ENCODE measurements at places on chromosomes 16 and 17.

GRCh38 chr17:34902831-34903547, 58.3 kb downstream of the CCT6B start:
- DNase-seq = no peak

- no peak for DNase-seq
These were observed 9.3 kb upstream of the CYB561 start for GRCh38 chr17:63455417-63455816.

DNA sequence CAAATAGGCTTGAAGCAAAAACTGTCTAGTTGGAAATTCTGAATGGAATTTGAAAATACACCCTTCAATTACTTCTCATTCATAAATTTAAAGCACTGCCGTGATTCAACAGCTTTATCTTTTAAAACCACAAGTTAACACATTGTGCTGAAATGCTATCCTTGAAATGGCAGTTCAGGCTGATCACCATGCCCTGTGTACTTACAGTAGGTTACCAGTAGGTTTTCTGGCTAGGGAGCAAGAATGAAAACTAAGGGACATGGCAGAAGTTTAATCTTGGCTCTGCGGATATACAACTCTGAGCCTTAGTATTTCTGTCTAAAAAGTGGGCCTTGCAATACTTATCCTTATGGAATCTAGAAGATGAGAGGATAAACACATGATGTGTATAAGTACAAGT, 28.0 kb downstream of the NXPH3 start:
- DNase-seq = no peak

GRCh38 chr17:45643591-45643990, 140.5 kb upstream of the CRHR1 start:
- no peak for DNase-seq

DNA sequence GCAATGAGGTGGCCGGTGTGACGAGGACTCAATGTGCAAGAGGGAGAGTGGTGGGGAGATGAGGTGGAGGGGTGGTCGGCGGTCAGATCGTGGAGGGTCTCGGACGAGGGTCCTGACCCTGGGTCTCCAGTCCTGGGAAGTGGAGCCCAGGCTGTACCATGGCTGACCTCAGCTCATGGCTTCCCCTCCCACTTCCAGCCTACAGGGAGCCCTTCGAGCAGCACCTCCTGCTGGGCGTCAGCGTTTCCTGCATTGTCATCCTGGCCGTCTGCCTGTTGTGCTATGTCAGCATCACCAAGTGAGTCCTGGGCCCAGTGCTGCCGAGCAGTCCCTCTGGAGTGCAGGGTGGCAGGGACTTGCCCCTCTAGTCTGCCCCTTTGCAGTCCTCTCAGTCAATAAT, 41.8 kb downstream of the IL4R start:
- peak; percentile 47 for DNase-seq

- DNase-seq = no peak
These were observed 44.2 kb upstream of the DNAJA2 start for GRCh38 chr16:47017636-47018035.

DNA sequence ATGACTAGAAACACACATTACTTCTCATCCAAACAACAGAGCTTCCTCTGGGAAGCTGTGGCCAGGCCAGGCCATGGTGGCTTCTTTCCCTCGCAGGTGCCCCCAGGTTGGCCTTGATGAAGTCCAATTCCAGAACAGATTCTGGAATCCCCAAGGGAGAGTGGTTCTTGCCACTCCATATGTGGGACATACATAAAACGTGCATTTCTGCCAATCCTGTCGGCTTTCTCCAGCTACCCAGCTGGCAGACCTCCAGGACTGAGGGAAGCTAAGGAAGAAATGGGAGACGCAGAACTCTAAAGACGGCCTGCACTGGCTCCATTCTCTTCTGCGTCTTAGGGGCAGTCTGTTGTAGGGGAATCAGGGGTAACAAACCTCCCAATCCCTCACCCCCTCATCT, 219.2 kb upstream of the CDH5 start:
- no peak for DNase-seq

GRCh38 chr16:86231996-86232350, 278.4 kb upstream of the FOXF1 start:
- no peak for DNase-seq

GRCh38 chr17:7886227-7887037, 2.2 kb upstream of the CHD3 start:
- peak; percentile 74 for DNase-seq

GRCh38 chr17:48052956-48053757, 5.0 kb downstream of the NFE2L1 start:
- DNase-seq = no peak

DNA sequence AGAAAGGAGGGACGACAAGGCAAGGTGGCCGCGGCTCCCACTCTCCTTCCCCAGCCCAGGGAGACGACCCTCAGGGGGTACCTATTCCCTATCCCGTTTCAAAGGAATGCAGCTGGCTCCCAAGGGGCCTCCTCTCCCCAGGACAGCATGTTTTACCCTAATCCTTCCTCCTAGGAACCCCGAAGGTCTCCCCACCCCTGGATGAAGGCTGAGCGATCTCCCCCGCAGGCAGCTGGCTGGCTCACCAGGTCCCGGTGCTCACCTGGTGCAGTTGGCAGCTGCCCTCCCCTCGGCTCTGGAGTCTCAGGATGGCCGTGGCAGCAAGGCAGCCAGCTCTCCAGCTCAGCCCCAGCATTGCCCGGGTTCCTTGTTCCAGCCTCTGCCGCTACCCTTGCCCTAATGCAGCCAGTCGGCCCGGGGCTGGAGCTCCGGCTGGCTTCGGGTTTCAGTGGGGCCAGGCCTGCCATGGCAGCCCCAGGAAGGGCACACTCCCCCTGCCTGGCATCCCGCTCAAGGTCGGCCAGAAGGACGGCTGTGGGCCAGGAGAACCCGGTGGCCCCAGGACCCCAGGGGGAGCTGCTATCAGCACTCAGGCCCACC, 4.6 kb downstream of the CLUH start:
- no peak for DNase-seq

DNA sequence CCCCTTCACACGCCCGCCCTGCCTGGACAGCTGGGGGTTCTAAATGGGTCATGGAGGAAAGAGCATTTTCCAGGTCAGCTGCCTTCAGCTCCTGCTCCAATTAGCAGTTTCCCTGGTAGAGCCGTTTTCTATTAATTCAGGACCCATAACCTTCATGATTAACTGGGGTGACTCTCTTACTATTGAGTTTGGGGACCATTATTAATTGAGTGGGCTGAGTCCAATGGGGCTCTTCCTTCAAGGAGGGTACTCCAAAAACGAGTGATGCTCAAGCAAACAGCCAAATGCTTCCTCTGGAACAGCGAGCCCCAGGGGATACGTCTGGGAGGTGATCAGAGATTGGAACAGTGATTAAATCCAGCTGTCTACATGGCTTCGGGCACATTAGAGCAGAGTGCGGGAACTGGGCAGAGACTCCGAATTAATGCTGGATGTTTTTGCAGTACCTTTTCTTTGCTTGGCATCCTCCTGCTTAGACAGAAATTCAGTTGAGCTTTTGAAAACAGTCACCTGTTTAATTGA, 68.1 kb upstream of the CACNG3 start:
- no peak for DNase-seq

- no peak for DNase-seq
These were observed 48.7 kb upstream of the NLK start for GRCh38 chr17:27993723-27994310.

- no peak for DNase-seq
These were observed 357.4 kb downstream of the SEC14L1 start for GRCh38 chr17:77498091-77498741.

GRCh38 chr17:4130715-4131114, 12.1 kb downstream of the ZZEF1 start:
- DNase-seq = no peak

- no peak for DNase-seq
These were observed 567 bp downstream of the HSD17B1 start for GRCh38 chr17:42553161-42553818.

- no peak for DNase-seq
These were observed 238.2 kb downstream of the RBFOX3 start for GRCh38 chr17:79372470-79373238.

- peak; percentile 76 for DNase-seq
These were observed 11.5 kb downstream of the SLC35B1 start for GRCh38 chr17:49696233-49696761.

DNA sequence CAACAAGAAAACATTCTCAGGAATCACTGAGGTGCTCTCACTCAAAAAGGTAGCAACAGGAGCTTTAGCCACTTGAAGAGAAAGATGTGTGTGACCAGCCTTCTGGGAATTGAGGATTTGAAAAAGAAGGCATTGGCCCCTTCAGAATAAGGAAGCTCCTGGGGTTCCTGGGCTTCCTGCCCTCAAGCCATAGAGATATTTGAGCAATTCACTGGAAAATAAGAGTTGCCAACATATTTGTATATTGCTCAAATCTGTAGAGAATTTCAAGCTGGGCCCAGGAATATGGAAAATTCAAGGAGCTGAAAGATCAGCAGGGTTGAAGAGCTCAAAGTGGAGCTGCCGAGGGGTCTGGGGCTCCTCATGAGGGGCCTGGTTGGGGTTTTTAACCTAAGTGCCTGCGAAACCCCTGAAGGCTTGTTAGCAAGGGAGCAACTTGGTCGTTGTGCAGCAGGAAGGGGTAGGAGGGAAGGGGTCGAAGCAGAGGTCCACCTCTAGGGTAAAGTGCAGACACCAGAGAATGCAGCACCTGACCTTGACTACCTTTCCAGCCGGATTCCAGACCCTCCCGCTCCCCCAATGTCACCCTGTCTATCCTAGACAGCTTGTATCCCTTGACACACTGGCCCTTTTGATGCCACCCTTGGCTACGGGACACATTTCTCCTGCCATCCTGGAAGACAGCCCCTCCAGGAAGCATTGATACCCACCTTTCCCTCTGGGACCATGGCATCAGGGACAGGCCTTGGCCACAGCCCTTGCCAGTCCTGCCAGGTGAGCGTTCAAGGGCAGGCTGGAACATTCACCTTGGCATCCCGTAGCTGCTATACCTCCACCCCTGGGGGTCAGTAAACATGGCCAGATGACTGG, 67.6 kb upstream of the SREBF1 start:
- DNase-seq = no peak

GRCh38 chr16:62051942-62052341, 15.7 kb upstream of the CDH8 start:
- DNase-seq = no peak

DNA sequence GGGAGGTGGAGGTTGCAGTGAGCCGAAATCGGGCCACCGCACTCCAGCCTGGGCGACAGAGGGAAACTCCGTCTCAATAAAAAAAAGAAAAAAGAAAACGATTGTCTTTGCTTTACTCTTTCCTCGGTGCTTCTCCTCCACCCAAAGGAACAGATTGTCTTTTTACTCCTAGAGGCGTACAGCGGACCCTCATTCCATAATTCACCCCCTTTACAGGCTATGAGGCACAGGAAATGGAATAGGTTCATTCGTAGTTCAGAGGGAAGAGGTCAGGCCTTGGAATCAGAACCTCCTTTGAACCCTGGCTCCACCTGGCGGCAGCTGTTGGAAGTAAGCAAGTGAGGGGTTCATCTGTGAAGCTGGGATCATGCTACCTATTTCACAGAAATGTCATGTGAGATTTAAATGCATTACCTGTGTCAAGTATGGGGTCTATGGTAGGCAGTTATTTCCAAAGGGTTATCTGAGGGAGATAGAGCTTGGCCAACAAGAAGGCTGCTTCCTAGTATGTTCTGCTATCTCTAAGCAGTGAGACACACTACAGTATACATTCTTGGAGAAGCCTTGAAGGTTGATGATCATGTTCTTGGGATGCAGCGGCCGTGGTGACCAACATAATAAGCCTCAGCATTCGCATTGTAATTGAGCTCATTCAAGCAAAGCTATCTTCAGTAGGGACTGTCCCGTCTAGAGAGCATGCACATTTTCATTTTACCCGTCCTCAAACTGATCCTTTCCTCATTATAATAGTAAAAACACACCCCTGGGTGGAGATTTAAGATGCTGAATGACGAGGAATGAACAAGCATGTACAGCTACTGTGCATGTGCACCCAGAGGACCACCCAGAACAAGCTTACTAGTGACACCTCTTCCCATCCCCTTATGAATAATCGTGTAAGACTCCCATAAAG, 18.7 kb upstream of the ZNF689 start:
- peak; percentile 83 for DNase-seq

GRCh38 chr17:68461589-68461988, 4.3 kb upstream of the WIPI1 start:
- DNase-seq = peak; percentile 25

- DNase-seq = no peak
These were observed 11.3 kb downstream of the CMIP start for GRCh38 chr16:81455720-81456494.

- DNase-seq = no peak
These were observed 36.1 kb upstream of the ATP2C2 start for GRCh38 chr16:84331998-84332780.

DNA sequence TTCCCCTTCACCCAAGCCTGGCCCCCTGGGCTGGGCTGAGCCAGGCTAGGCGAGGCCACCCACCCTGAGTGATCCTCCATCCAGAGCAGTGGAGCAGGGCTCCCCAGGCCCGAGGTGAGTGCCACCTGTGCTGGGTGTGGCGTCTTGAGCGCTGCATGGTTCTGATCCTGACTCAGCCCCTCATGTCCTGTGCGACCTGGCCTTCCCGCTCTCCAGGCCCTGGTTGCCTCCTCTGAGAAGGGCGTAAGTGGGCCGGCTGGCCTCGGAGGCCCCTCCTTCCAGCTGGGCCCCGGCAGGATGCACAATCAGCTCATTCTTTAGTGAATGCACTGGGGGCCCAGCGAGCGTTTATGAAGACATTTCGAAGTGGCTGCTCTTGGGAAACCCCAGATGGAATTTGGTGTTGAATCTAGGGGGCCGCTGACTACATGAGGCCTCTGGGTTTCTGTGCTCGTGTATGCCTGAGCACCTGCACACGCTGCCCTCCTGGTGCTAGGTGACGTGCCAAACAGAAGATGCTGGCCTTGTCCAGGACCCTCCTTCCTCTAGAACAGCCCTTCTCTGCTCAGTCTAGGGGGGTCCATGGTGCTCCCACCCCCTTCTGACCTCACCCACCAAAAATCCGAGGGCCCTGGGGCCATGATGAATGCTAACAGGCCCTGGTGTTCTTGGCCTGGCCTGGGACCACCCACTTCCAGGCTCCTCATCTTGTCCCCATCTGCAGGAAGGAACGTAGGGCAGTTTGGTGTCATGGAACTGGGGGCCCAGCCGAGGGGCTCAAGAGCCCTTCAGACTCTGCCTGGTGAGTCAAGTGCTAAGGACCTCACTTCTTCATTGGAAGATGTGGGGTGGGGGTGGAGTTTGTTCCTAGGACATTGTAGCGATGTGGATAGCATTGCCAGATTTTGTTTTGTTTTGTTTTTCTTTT, 3.6 kb upstream of the TMEM92 start:
- no peak for DNase-seq

GRCh38 chr16:3640632-3641501, 13.6 kb upstream of the DNASE1 start:
- no peak for DNase-seq

DNA sequence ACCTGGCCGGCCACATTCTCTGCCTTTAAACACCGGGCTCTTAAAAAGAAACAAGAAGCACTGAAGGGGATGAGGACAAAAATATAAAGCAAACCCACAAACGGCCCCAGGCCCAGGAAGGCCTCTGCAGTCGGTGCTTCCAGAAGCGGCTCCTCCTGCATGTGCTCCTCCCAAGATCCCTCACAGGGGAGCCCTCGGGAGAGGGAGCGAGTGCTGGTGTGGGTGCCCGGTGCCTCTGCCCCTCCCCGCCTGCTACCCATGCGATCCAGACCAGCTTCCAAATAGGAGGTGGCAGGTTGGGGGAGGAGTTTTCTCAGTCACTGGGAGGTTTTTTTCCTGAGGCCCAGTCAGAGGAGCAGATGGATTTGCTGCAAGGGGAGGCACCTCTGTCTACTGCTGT, 15.8 kb downstream of the KDM8 start:
- DNase-seq = no peak

- no peak for DNase-seq
These were observed at the start of gene SLC13A5 for GRCh38 chr17:6713130-6713917. Gene SLC13A5 (minus strand): TSS chr17:6713369. CDS start chr17:6713333, 36 bp downstream.

GRCh38 chr17:32570081-32570396, 83.2 kb downstream of the CDK5R1 start:
- no peak for DNase-seq

- DNase-seq = no peak
These were observed 2.3 kb downstream of the NTN1 start for GRCh38 chr17:9023392-9024218.

Data from CD4-positive, alpha-beta T cell treated with Interleukin-4 for 1 hour (primary cell).